ENCODE measurements at places on chromosomes 7 and 10.

DNA sequence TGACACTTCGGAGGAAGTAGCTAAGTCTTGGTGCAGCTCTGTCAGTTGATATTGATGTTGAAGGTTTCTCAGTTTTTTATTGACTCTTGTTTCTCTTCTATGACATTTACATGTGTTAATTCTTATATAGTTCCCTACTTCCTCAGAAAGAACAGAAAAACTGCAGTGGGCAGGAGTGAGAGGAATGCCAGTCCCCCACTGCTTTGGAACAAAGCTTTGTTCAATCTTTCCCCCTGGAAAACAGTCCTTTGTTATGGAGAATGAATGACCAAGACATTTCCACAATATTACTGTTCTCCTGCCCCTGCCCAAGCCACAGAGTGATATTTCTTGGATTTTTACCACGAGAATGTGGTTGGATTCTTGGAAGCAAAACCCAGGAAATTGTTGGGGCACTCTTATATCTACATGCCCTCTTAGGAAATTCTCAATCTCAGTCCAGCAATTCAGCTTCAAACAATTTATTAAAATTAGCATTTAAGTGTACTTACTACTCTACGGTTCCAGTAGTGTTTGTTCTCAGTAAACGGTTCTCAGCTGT lies 258.0 kb upstream of the KCND2 start:
- no peak for DNase-seq

DNA sequence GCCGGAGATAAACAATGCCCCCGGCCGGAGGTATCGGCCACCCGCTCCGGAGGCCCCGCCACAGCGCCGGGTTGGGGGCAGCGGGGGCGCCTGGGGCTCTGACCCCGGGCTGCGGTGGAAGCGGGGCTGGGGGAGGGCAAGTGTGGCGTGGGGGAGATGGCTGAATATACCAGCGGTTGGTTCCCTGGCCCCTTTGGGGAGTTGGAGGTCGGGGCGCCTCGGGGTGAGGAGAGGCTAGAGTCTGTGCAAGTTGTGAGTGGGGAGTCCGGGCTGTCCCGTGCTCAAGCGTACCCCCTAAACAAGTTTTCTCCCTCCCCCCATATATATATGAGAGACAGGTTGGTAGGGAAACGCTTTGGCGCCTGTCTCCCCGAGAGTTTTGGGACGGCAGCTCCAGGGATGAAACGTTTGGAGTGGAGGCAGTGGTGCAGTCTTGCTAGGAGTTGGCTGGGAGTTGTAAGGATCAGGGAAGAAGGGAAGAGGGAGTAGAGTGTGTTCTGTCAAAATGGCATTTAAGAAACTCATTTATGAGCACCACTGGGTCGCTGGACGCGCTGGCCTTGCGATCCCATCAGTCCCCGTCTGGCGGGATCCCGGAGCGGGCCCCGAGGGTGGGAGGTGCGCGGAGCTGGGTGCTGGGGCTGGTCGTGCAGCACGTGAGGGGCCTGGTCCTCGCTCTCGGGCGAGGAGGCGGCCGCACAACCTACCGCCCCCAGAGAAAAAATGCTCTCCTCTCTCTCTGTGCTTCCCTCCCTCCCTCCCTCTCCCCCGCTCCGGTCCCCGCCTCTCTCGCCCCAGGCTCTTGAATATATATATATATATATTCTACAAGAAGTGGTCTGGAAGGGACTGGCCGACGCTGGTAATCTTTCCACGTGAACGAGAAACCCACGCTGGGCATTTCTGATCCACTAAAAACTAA lies 1.1 kb downstream of the TET1 start:
- DNase-seq: no peak

DNA sequence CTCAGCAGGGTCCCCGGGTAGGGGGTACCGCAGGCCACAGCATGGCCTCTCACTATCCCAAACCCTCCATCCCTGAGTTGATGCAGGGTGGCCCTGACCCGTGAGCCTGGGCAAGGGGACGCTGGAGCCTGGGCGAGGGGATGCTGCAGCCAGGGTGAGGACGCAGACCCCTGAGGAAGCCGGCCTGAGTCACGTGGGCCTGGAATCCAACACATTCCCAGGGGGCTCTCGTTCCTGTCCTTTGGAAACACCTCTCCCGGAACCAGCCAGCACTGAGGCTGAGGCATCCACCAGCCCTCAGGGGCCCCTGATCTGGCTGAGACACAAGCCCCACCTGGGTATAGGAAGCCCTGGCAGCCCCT lies 61.5 kb upstream of the NKX6-2 start:
- DNase-seq: no peak

- DNase-seq: no peak
Measured at GRCh38 chr7:104963991-104964385, 50.0 kb upstream of the KMT2E start.

DNA sequence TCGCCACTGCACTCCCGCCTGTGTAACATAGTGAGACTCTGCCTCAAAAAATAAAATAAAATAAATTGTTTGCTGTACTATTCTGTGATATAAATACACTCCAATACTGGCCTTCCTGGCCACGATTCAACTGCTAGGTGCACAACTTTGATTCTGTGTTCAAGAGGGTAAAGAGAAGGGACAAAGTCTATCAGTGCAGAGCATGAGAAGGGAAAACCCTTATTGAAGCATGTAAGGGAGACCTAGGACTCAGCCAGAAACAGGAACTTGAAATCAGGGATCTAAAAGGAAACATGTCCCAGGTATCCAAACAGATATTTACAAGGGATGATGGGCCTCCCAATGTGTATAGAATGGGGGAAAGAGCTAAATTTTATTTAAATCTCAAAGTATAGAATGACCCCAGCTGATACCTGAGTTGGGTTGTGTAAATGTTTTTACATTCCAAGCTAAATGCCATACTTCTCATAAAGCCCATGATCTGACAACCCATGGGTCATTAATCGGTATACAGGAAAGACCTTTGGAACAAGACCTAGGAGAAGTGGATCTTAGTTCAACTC lies 9.0 kb upstream of the KBTBD2 start:
- DNase-seq: no peak

DNA sequence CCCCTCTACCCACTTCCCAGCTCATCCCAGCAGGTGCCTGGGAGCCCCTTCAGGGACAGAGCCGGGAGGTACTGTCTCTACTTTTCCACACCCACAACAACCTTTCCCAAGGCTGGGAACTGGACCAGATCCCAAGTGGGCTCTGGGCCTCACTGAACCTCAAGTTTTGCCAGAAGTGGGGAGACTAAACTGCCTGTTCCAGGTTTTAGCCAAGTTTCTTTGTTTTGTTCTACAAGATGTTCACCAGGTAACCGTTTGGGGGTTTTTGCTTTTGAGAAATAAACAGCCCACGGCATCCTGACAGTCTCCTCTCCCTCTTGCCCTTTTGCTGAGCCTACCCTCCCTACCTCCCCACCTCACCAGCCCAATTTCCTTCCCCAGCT lies 10.6 kb upstream of the EMX2 start:
- DNase-seq: no peak

- DNase-seq: no peak
Measured at GRCh38 chr7:65827366-65827765, 45.5 kb upstream of the VKORC1L1 start.

DNA sequence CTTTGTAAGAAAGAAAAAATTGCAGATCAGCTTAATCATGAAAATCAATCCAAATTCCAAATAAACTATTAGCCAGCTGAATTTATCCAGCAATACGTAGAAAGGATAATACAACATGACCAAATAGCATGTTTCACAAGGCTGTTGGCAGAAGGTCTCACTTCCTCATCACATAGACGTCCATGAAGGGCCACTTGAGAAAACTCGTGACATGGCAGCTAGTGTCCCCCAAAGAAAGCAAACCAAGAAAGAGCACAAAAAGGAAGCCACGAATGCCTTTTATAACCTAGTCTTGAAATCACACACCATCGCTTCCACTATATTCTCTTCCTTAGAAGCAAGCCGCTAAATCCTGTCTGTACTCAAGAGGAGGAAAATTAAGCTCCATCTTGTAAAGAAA lies 105.6 kb upstream of the NRBF2 start:
- DNase-seq: no peak

- no peak for DNase-seq
Measured at GRCh38 chr7:69878015-69878414, 279.7 kb downstream of the AUTS2 start.

DNA sequence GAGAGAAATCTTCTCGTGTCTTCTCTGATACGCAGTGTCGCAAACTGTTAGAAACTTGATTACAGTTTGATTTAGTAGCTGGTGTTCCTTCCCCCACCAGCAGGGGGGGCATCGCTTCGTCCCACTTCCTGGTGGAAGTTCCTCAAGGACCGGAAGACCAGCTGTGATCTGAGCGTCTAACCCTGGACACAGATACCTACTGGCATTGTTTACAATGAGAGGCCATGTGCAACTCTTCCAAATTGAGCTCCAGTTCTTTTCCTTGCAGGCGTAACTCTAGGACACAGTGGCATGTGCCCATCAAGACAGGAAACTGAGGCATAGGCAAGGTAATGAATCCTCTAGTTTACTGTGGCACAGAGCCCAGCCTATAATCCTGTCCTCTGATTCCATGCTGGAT lies 219.0 kb downstream of the CCDC3 start:
- DNase-seq: no peak

DNA sequence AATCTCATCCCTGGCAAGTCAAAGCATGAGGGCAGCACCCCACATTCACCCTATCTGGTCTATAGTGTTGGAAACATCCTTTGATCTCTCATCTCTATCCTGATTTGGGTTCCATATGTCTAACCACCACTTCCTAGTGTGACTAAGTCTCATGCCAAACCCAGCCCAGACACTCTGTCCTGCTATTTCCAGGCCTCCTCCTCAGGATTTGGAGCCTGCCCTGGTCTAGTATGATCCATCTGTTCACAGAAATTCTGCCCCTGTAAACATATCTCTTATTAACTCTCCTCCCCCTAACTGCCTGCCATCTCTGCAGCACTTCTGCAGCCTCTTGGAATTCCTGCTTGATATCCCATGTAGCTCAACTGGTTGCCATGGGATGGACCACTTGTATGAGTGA lies 320.9 kb upstream of the IMMP2L start:
- DNase-seq: no peak

- DNase-seq: no peak
Measured at GRCh38 chr10:111338805-111339204, 262.0 kb downstream of the ADRA2A start.

GRCh38 chr7:44959433-44959951 lies 19.3 kb downstream of the MYO1G start:
- no peak for DNase-seq

- DNase-seq: no peak
Measured at GRCh38 chr10:129517680-129518057, 50.6 kb downstream of the MGMT start.

DNA sequence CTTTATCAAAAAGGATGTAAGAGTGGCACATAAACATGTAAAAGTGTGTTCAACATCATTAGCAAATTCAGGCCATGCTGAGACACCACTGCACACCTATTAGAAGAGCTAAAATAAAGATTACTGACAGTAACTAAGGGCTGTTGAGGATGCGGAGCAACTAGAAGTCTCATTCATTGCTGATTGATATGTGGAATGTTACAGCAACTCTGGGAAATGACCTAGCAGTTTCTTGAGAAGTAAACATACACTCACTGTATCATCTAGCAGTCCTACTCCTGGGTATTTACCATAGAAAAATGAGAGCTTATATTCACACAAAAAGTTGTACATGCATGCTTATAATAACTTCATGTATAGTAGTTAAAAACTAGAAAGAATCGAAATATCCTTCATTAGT lies 77.3 kb downstream of the CCSER2 start:
- DNase-seq: no peak

GRCh38 chr10:70053841-70054288 lies 1.2 kb downstream of the MACROH2A2 start:
- no peak for DNase-seq

GRCh38 chr7:151062399-151063211 lies 3.2 kb downstream of the SLC4A2 start:
- no peak for DNase-seq

- no peak for DNase-seq
Measured at GRCh38 chr7:66356277-66356721, 151.2 kb downstream of the TPST1 start.

DNA sequence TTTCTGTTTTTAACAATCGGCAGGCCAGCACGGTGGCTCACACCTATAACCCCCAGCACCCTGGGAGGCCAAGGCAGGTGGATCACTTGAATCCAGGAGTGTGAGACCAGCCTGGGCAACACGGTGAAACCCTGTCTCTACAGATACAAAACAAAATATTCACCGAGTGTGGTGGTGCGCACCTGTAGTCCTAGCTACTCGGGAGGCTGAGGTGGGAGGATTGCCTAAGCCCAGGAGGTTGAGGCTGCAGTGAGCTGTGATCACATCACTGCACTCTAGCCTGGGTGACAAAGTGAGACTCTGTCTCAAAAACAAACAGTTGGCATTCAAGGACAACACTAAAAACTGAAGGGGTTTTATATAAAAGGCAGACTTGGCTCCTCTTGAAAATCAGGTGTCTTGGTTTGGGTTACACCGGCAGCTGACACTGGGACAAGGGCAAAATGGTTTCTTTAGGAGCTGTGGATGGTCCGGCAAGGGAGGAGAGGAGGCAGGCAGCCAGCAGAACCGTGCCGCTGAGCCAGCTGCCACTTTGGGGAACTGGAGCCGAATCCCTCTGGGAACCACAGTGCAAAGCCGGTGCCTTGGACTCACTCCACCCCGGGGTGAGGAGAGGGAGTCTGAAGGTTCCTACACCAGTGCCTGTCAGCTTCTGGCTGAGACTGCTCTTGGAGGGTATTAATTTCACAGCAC lies 52.6 kb downstream of the CHST3 start:
- DNase-seq: no peak

DNA sequence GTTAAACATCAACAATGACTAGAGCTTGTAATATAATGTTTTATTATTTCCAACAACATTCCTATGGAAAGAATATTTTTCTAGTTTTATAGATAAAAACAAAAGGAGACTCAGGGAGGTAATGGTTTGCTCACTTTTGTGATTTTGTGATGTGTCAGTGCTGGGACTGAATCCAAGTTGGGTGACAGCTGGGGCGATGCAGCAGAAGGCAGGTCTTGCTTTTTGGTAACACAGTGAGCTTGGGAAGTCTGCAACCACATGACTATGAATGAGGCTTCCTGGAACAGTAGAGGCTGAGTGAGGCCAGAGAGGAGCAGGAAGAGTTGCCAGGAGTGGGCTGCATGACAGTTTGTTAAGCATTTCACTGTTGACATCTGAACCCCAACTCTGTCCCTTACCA lies 4.9 kb upstream of the YKT6 start:
- DNase-seq: no peak

DNA sequence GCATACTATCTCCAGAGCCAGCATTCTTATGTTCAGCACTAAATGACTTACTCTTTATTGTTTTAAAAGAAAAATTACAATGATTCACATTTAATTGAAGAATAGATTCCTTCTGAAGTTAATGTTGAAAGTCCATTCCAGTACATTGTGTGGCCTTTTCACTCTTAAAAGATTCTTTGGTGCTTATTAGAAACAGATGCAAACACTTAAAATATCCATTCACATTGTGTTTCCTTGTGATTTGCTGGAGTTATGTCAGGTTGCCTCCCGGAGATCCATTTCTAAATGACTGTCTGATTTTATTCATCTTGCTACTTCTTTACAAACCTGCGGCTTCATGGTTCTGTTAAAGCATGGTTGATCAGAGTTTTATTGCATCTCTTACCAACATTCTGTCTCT lies 152.8 kb downstream of the FOXP2 start:
- DNase-seq: no peak

All from esophagus squamous epithelium (tissue), 5 donors.